ENCODE measurements at places on chromosomes 3 and 15.

GRCh38 chr3:46904303-46905212, 27.0 kb downstream of the PTH1R start:
- no peak for DNase-seq

DNA sequence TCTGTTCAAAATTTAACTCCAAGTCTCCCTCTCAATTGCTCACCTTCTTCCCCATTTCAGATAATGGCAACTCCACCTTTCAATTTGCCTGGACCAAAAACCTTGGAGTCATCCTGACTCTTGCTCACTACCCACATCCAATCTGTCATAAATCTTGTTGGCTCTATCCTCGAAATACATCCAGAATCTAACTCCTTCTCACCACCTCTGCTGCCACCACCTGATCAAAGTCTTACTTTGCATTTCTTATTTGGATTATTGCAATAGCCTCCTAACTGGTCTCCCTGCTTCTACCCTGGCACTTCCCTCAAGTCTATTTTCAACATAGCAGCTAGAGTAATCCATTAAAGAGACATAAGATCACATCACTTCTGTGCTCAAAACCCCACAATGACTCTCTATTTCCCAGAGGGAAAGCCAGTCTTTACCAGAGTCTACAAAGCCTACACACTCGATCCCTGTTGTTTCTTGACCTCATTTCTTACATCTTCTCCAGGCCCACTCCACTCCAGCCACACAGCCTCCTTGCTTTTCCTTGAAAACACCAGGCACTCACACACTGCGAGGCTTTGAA, 86.6 kb downstream of the GPR156 start:
- DNase-seq: no peak

DNA sequence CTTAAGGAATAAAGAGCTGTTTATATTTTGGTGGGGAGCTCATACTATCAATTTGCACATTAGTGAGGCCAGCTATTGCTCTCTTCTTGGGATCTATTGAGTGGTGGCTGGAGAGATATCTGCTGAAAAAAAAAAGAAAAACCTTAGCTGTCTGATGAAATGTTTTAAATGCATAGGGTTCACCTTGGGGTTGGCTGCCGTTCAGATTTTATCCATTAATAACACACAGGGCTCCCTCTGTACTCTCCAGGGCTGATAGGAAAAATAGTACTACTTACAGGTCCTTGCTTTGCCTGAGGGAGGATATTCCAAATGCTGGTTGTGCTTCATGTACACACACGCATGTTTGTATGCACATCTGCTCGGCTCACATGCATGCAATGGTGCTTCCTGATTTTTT, 803.7 kb downstream of the MCTP2 start:
- DNase-seq: no peak

- DNase-seq: no peak
Observed at GRCh38 chr3:53051929-53052328, 6.1 kb upstream of the SFMBT1 start.

DNA sequence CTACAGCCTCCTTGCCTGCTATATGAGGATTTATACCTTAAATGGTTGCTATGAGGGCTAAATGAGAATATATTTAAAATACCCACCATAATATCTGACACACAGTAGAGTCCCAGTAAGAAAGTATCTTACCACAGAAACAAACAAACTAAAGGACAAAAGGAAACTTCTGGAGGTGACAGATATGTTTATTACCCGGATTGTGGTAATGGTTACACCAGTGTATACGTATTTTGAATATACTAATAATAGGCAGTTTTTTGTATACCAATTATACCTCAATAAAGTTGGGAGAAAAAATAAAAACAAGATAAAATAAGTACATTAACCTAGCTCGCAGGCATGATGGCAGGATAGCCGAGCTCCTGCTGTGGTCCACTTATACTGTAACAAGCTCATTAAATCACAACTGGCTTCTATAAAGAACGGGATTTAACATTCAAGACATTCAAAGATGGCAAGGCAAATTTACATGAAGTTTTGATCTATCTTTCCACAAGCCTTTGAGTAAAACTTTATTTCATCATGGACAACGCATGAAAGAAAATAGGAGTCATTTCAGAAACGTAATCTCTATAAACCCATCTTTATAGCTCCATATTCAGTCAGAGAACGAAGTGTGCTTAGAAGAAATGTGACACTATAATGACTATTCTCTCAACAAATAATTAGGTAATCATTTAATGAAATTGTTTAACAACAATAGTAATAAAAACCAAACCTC, 1.5 kb downstream of the RPN1 start:
- DNase-seq: no peak
